ENCODE measurements at places on chromosomes 2 and 18.

GRCh38 chr2:173602153-173602795, 247.6 kb downstream of the CDCA7 start:
- DNase-seq, result no peak

GRCh38 chr2:64996871-64997307, 7.7 kb downstream of the SLC1A4 start:
- DNase-seq, result no peak

DNA sequence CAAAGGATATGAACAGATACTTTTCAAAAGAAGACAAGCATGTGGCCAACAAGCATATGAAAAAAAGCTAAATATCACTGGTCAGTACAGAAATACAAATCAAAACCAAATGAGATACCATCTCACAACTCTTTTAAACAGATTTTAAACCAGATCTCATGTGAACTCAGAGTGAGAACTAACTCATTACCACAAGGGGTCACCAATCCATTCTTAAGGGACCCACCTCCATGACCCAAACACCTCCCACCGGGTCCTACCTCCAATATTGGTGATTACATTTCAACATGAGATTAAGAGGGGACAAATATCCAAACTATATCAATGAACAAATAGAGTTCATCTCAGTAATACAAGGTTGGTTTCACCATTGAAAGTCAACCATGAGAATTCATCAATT, 319.8 kb upstream of the GULP1 start:
- no peak for DNase-seq

DNA sequence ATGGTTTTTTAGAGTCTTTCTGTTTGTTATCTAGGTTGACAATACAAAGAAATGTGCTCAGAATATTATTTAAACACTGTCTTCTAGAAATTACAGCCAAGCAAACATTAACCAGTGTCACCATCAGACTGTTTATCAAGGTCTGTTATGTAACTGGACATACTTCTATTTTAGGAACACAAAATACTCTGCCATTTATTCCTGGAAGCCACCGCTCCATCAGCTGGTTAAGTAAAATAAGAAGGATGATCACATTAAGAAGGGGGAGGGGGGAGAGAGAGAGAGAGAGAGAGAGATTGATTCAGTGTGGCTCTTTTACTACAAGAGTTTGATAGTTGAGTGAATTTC, 47.9 kb downstream of the MBP start:
- DNase-seq, result no peak

DNA sequence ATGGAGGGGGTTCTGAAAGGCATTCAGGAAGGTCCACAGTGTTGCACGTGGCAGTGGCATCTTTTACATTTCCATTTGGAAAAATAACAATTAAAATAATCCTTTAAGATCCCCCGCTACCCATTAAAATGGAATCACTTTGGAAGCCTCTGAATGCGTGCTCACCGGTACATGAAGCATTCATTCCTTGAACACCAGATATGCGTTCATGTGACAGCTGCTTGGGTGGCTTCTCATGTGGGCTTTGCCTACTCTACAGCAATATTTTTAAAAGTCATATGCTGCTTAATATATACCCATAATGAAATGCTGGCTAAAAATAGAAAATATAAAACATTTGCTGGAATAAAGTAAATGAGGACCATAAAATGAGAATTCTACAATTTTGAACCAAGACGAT, 14.4 kb upstream of the HAAO start:
- no peak for DNase-seq

DNA sequence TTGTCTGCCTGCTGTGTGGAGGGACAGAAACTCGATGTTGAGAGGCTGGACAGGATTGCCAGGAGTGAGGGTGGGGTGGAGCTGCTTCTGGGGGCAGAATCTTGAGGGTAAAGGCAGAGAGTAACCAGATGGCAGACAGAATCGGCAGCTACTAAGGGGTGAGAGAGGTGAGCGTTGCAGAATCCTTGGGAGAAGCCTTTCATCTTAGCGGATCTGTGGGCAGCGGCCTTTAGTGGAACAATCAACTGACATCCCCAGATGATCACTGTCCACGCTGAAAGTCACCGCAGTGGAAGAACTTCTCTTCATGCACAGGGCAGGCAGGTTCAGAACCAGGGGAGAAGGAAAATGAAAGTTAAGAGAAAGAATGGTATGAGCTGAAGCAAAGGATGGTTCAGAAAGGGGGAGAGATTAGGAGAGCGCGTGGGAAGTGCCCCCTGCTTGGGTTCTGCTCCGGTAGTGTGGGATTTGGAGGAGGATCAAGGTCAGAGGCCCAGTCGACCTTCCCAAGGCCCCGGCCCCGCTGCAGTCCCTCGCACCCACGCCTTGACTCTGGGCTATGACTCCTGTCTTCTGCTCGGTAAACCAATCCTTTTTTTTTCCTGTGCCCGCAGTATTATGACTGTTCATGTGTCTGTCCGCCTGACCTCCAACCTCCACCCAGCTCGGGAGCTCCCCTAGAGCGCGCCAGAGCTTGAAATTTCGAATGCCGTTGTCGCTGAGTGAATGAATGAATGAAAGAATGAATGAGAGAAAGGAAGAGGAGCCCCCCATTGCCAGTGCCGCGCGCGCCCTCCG, 584 bp downstream of the BOLA3 start:
- DNase-seq, result peak; percentile 45

DNA sequence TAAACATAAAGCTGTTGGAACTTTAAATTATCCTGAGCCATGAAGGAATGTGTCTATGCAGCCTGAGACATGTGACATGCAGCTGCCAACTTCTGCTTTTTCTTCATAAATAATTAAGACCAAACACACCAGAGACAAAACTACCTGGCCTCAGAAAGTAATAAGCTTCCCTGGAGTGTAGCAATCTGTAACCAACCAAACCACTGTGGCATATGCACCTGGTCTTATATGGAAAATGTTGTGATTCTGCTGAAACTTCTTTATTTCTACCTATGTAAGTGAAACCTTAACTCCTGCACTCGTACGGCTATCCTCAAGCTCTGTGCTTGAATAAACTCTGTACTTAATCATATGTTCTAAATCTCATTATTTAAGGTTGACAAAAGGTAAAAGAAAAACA, 515.0 kb downstream of the TMEM182 start:
- DNase-seq, result no peak

GRCh38 chr2:191846515-191847476, at the start of gene CAVIN2:
CAVIN2 (minus strand) TSS chr2:191847088; CDS start chr2:191846925, 163 bp downstream.
- DNase-seq, result no peak

DNA sequence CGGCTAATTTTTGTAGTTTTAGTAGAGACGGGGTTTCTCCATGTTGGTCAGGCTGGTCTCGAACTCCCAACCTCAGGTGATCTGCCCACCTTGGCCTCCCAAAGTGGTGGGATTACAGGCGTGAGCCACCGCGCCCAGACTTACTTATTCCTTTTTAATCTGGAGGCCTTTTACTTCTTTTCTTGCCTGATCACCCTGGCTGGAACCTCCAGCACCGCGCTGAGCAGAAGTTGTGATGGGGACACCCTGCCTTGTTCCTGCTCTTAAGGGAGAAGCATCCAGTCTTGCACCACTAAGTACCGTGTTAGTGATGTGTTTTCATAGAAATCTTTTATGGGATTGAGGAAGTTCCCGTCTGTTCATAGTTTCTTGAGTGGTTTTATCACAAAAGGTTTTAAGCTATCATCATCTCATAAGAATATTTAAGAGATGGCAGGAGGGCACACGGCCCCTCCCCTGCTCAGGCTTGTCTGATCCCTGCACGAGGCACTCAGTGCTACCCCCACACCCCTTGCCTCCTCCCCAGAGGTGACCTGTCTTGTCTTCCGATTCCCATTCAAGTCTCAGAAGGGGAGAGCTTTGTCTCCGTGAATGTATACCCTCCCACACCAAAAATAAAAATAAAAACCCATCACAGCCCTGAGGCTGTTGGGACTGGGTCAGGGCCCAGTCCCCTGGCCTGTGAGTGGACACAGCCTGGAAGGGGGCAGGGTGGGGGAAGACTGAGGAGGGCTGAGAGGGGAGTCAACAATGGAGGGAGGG, 65.3 kb upstream of the SMAD7 start:
- DNase-seq, result no peak

- DNase-seq, result peak; percentile 63
Observed at GRCh38 chr2:97745474-97746174, 32.2 kb downstream of the ZAP70 start.

Data from stimulated activated naive CD4-positive, alpha-beta T cell treated with Interleukin-2 at 50 U/mL for 16 hours (primary cell).